ENCODE measurements at places on chromosomes 1 and 21. TPM values are rescaled to one million over a fixed set of nuclear protein-coding genes. Genes with fewer than 3 reads are reported as not detected.
A peak's percentile ranks its signal among the peaks of the same experiment; 100 is the strongest.

GRCh38 chr1:72763481-72763880 lies 481.1 kb upstream of the NEGR1 start:
- no peak for DNase-seq

The CHRNB2 gene
- total RNA-seq, result not detected

DNA sequence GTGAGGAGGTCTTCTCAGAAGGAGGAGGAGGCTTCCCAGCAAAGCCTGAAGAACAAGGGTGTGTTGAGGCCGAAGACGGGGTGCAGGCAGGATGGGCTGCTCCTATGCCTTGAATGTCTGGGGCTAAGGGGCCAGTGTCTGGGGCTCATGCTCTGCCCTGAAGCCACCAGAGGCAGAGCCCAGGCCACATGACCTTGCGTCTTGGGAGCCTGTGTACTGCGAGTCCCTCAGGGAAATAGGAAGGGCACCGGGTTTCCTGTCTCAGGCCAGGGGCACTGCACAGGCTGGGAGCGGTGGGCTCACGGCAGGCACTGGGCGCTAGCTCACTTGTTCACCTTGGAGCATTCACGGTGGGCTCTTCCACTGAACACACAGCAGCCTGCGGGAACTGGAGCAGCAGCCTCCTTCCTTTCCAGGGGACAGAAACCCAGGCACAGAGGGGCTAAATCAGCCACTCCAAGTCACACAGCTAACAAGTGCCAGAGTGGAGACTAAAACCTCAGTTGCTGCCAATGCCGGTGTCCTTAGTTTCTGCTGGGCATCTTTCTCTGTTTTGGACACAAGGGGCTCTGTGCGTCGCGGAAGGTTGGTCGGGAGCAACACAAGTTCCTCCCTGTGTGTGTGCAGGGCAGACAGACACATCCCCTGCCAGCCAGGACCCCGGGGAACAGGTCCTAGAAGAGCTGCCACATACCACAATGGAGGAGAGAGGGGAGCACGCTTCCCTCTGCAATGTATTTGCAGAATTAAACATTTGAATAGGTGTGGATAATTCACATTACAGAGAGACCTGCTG lies 104.8 kb upstream of the C1orf174 start:
- no peak for DNase-seq

DNA sequence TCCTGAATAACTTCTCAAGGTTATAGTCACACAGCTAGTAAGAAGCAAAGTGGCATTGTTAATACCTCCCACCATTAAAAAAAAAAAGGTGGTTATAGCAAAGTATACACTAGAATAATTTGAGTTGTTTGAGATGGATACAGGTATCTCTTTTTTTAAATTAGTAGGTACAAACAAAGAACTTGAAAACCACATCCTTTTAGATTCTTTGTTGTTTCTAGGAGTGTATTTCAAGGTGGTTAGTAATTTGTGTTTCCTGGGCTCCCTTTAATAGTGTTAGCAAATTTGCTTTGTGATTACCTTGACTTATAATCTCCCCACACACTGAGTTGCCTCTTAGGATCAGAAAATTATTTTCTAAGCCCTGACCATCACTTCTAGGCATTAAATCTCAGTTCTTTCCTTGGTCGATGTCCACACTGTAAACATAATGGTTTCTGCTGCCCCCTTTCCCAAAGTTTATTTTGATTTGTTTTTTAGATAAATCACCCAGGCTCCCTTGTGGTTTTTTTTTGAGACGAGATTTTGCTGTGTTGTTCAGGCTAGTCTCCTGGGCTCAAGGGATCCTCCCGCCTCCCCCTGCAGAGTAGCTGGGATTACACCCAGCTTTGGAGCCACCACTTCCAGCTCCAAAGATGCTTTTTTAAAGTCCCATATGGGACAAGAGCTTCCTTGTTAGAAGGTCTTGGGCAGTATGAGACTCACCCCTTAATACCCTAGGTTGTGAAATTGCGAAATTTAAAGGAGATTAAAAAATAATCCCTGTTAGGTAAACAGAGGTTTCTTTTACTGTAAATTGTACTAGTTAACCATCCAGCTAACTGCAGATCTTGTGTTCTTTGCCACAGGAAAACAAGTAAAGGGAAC lies 6.2 kb downstream of the AKIRIN1 start:
- DNase-seq, result no peak

The MFSD2A gene
- 16.2 TPM for total RNA-seq

GRCh38 chr21:44401386-44402160 lies 48.2 kb downstream of the TRPM2 start:
- no peak for DNase-seq

DNA sequence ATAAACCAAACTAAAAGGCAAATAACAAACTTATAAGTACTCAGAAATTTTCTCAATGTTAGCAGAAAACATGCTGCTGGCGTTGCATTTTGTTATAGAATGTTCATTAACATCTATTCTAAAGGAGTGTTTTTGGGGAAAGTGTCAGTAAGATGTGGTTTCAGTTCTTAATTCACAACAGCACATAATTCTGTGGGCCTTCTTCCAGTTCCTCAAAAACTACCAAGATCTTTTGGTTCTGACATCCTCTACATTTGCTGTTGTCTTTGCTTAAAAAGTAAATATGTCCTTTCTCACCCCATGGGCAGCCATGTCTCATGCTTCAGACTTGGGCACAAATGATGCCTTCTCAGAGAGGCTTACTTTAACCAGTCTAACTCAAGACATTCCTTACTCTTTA lies 152.5 kb downstream of the CDC7 start:
- no peak for DNase-seq

DNA sequence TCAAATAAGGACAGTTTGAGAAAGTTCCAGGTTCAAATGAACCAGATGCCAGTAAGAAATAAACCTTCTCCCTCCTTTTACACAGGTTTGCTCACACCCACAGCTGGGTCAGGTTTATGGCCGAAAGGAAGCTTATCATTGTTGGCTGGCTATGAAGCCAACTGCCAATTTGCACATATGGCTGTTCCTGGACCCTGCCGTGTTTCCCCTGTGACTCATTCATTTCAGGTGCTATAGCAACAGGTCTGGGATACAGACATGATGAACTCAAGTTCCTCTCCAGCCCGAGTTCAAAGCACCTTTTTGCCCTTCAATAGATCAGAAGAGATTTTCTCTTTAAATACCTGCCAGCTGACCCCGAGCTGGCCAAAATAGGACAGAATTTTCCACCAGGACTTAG lies 134.4 kb upstream of the SMYD2 start:
- no peak for DNase-seq

The OSCP1 gene
- 15.8 TPM for total RNA-seq

DNA sequence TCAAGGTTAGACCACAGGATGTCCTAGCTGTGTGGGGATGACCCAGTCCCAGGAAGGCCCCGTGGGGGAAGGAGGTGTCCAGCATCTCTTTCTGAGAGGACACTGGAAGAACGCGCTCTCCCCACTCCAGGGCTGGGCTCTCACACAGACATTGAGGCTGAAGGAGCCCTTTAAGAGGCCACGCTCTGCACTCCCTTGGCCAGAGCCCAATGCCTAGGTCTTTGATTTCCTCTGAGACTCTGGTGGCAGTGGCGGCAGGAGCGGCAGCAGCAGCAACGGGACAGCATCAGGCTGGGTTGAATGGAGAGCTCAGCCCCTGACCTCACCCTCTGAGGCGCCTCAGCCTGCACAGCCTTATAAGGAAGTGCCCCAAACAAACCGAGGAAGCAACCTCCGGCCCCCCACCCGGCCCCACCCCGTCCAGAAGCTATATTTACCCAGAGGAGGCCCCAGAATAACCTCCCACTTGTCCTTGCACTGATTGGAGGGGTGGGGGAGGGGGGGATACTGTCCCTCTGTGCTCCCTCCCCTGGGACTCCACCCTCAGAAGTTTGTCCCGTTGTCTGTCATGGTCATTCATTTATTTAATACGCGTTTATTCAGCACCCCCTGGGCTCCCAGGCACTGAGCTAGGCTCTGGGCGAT lies 12.3 kb downstream of the NES start:
- peak; percentile 42 for DNase-seq

Measured in uterus (tissue), 4 donors.